ENCODE measurements at places on chromosomes 11 and 22. TPM values are rescaled to one million over a fixed set of nuclear protein-coding genes. Genes with fewer than 3 reads are reported as not detected.

DNA sequence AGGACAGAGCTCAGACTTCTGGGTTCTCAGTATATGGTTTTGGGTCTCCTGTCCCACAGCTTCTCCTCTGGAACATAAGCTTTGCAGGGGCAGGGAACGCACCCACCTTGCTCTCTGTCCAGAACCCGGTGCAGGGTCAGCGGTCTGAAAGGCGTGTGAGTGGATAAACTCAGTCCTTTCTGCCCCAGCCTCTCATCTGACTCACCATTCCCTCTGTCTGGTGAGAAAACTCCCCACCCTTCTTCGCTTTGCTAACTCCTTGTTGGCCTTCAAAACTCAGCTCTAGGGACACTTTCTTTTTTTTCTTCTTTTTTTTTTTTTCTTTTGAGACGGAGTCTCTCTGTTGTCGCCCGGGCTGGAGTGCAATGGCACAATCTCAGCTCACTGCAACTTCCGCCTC lies 68.9 kb upstream of the NUP50 start:
- H3K36me3 ChIP-seq, result no peaks in the 10 kb centered on the region
- no peak for DNase-seq
- no peaks in the 10 kb centered on the region for H3K4me1 ChIP-seq
- no peak overlapping the region for H3K27ac ChIP-seq

The SYT9 gene
- not detected for total RNA-seq

The ARL14EP gene
- 38.4 TPM for total RNA-seq

GRCh38 chr22:27156821-27157489 lies 499.6 kb downstream of the MIAT start:
- no peak for DNase-seq
- no peak overlapping the region for H3K4me3 ChIP-seq
- no peaks in the 10 kb centered on the region for H3K4me1 ChIP-seq
- no peak overlapping the region for H3K27ac ChIP-seq
- peaks cover 41% of the 10 kb centered on the region for H3K27me3 ChIP-seq

The MIOX gene
- total RNA-seq, result 0.29 TPM

- no peak overlapping the region for H3K27ac ChIP-seq
- H3K4me3 ChIP-seq, result no peak overlapping the region
- no peaks in the 10 kb centered on the region for H3K4me1 ChIP-seq
- H3K36me3 ChIP-seq, result peaks cover 1% of the 10 kb centered on the region
- H3K27me3 ChIP-seq, result peaks cover 15% of the 10 kb centered on the region
Measured at GRCh38 chr11:115383431-115383830, 120.8 kb downstream of the CADM1 start.

The ANGPTL5 gene
- total RNA-seq, result not detected

DNA sequence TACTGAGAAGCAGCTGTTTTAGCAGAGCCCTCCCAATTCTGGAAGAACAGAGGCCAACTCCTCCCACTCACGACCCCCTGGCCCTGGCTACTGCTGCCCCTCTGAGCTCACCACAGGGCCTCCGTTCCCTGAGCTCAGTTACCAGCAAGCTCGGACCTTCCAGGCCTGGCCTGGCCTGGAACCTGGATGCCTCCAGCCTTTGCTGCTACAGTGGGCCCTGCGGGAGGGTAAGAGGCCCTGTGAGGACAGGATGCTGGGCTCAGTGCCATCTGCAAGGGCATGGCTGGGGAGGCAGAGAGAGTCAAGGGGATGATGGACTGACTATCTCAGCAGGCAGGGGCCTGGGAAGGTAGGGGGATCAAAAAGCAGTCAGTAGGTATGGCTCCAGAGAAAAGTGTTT lies 209.9 kb upstream of the NCAM1 start:
- H3K36me3 ChIP-seq, result no peaks in the 10 kb centered on the region
- no peak overlapping the region for H3K4me3 ChIP-seq
- DNase-seq, result no peak
- no peaks in the 10 kb centered on the region for H3K4me1 ChIP-seq
- H3K27me3 ChIP-seq, result peaks cover 13% of the 10 kb centered on the region
- H3K27ac ChIP-seq, result no peak overlapping the region

DNA sequence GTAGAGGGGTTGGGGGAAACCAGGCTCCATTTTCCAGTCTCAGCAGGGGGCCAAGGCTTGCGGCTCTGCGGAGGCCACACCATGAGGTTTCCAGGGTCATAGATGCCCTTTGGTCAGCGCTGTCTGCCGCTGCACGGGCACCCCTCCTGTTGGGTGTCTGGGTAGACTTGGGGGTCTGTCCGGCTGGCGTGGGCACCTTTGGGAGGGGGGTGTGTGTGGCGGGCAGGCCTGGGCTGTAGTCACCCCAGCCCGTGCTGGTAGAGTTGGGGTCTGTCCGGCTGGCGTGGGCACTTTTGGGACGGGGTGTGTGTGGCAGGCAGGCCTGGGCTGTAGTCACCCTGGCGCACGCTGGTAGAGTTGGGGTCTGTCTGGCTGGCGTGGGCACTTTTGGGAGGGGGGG lies 18.6 kb downstream of the LSP1 start:
- no peaks in the 10 kb centered on the region for H3K27me3 ChIP-seq
- H3K36me3 ChIP-seq, result no peaks in the 10 kb centered on the region
- H3K4me1 ChIP-seq, result peaks cover 40% of the 10 kb centered on the region

GRCh38 chr11:120917559-120918239 lies 106.2 kb upstream of the TBCEL start:
- no peak overlapping the region for H3K4me3 ChIP-seq
- H3K27ac ChIP-seq, result no peak overlapping the region
- H3K27me3 ChIP-seq, result no peaks in the 10 kb centered on the region
- H3K4me1 ChIP-seq, result no peaks in the 10 kb centered on the region
- DNase-seq, result no peak
- no peaks in the 10 kb centered on the region for H3K36me3 ChIP-seq

DNA sequence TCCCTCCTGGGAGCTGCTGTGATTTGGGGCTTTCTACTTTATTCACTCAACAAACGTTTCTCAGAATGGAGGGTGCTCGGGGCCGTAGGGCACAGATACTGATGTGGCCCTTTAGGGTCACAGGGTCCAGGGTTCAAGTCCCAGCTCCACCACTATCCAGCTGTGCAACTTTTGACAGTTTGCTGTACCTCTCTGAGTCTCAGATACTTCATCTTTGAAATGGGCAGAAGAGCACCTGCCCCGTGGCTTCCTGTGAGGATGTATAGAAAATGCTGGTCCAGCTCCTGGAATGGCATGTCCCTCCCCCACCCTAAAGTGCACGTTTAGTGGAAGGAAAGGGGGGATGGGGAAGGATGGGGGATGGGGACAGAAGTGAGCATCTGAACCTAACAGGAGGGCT lies 21.9 kb upstream of the PRR5 start:
- H3K27me3 ChIP-seq, result no peaks in the 10 kb centered on the region
- H3K27ac ChIP-seq, result no peak overlapping the region
- peaks cover 36% of the 10 kb centered on the region for H3K4me1 ChIP-seq
- H3K36me3 ChIP-seq, result no peaks in the 10 kb centered on the region

DNA sequence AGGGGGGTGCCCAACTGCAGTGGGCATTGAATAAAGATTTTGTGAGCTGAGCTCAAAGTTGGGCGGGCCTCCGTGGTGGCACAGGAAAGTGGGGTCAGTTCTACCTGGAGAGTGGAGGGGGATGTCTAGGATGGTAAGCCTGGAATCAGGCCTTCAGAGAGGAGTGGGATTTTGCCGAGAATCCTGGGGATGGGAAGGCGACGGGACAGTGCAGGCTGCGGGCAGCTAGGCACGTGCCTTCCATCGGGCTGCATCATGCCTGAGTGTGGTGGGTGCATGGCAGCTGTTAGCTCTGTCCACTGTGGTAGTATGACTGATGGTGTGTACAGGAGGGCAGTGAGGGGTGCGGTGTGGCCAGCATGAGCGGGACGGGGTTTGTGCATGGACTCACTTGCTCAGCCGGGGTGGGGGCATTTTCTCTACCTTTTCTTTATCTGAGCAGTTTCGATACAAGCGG lies 3.6 kb downstream of the SHANK3 start:
- H3K4me1 ChIP-seq, result peaks cover 6% of the 10 kb centered on the region
- H3K27ac ChIP-seq, result no peak overlapping the region
- peaks cover 31% of the 10 kb centered on the region for H3K27me3 ChIP-seq
- DNase-seq, result no peak
- H3K4me3 ChIP-seq, result no peak overlapping the region
- H3K36me3 ChIP-seq, result no peaks in the 10 kb centered on the region

The ANO9 gene
- total RNA-seq, result 22.9 TPM

The KRTAP5-10 gene
- total RNA-seq, result not detected
